Globus pallidus (tissue), 1 donor: ENCODE measurements at places on chromosomes 5 and 9.
A peak's percentile ranks its signal among the peaks of the same experiment; 100 is the strongest.

GRCh38 chr9:92740009-92740408 is 24.6 kb downstream of the BICD2 start:
- DNase-seq: no peak

GRCh38 chr9:78249542-78249941 is 13.7 kb downstream of the CEP78 start:
- DNase-seq: no peak

DNA sequence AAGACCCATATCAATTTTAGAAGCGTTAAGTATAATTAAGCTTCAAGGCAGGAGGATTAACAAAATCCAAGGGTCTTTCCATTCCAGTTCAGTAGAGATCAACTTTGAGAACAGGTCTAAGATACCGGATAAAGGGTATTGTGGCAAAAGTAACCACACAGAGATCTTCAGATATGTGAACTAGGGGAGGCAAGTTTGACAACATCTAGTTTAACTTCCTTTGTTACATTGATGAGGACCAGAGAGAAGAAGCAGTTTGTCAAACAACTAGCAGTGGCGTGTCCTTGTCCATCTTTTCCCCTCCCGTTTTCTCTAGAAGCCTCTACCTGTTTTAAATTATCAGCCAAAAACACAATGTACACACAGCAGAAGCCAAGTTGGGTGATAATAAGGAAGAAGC is 8.6 kb downstream of the SLC36A2 start:
- no peak for DNase-seq

- DNase-seq: no peak
Measured at GRCh38 chr9:15295761-15296405, 11.1 kb downstream of the TTC39B start.

GRCh38 chr5:120516805-120517204 is 52.7 kb downstream of the PRR16 start:
- no peak for DNase-seq

DNA sequence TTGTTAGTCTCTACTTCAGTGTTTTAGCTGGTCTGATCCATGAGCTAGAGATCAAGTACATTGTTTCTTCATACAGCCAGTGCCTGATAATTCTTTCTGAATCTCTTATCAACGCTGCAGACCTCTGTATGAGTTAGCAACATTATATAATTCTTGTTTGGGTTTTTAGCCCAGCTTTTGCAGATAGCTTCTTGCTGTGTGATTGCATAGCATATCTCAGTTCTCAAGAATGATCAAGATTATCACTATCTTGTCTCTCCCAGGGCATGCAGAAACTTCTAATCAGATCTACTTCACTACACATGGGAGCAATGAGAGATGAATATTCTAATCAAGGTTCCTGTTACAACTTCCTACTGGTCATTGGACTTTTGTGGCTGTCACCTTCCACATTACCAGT is 158.3 kb downstream of the FAM174A start:
- DNase-seq: no peak

- no peak for DNase-seq
Measured at GRCh38 chr5:164763206-164763605, 1257.8 kb downstream of the MAT2B start.

- DNase-seq: no peak
Measured at GRCh38 chr9:89613912-89614892, 9.4 kb downstream of the GADD45G start.

- DNase-seq: no peak
Measured at GRCh38 chr5:176652136-176652535, 4.9 kb downstream of the TSPAN17 start.

- DNase-seq: no peak
Measured at GRCh38 chr5:109239456-109239855, 170.3 kb downstream of the PJA2 start.

GRCh38 chr5:144135113-144135762 is 35.2 kb downstream of the YIPF5 start:
- no peak for DNase-seq

DNA sequence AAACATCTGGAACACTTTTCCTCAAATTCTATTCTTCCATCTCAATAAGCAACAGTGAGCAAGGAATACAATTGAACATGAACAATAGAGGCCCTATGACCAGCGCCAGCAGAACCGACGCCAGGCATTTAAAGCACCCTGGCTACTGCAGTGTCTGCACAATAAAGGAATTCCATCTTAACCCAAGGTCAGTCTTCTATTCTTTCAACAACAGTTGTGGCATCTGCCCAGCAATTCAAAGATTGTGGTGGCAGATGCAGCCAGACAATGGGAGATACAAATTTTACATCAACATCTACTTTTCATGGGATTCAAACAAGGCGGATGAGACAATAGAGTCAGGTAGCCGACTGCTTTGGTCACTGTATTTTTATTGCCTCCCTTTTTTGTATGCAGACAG is 65.9 kb downstream of the ELL2 start:
- DNase-seq: peak; percentile 88

GRCh38 chr9:79698967-79699366 is 127.2 kb downstream of the TLE4 start:
- no peak for DNase-seq

DNA sequence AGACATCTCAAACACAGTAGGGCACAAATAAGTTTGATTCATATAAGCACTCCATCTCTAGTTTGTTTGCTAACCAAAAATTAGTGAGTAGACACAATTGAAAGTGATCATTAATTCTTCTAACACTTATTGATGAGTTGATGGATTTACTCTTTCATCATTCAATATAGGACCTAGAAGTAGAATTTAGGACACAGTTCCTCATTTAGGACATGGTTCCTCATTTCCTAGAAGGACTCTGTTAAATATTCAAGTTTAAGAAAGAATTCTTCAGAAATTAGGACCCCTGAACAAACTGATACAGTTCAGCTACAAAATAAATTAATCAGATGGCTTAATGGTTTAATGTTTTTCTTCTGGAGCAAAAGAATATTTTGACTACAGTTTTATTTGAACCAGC is 143.5 kb upstream of the PRR16 start:
- no peak for DNase-seq

- DNase-seq: no peak
Measured at GRCh38 chr9:784202-784601, 57.3 kb upstream of the DMRT1 start.
